ENCODE measurements at places on chromosomes 12 and 14.
A peak's percentile ranks its signal among the peaks of the same experiment; 100 is the strongest.

GRCh38 chr14:94641632-94641955 is 29.4 kb downstream of the SERPINA3 start:
- no peak for DNase-seq

GRCh38 chr12:127628645-127629044 is 638.3 kb upstream of the TMEM132C start:
- peak; percentile 85 for DNase-seq

GRCh38 chr12:11576104-11576503 is 73.4 kb upstream of the ETV6 start:
- peak; percentile 80 for DNase-seq

- peak; percentile 9 for DNase-seq
These were observed 70.6 kb downstream of the IFT43 start for GRCh38 chr14:76056128-76056527.

GRCh38 chr12:124389725-124390441 is 95.0 kb downstream of the RFLNA start:
- DNase-seq: no peak

DNA sequence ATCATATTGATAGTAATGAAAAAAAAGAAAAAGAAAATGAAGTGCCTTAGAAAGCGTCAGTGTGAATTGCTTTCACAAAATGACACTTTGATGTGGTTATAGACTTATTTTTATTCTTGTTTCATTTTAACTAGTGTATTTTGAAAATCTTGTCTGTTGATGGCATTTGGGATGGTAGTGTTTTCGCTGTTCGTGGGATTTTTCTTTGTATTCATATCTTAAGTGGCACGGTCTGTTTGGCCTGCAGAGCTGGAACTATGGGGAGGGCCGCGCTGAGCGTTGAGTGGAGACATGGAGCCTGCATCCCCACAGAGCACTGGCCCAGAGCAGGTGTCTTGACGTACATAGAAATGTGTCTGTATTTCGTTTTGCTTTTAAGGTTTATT is 61.6 kb downstream of the WDR20 start:
- DNase-seq: no peak

DNA sequence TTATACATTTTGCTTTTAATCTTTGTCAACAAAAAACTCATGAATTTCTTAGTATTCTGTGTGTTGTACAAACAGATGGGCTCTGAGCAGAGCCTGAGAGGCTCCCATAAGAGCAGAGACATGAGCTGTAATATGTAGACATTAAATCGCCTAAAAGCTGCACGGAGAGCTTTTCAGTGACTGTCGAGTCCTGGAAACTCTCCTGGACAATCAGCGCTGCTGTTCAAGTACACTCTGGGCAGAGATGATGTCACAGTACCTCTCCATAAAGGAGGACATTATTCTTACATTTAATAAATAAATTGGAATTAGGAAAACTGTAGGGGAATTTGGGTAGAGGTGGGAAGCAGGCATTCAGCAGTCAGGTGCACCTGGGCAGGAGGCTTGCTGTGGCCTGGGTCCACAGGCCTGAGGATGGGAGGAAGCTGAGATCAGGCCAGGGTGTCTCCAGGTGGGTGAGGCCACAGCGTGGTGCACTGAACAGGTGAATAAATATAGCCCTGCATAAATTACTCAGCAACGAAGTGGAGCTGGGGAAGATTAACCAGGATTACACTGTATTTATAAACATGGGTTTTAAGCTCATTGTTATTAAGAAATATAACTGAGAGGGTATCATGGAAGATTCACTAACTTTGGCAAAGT is 13.3 kb upstream of the TCL1A start:
- DNase-seq: no peak

DNA sequence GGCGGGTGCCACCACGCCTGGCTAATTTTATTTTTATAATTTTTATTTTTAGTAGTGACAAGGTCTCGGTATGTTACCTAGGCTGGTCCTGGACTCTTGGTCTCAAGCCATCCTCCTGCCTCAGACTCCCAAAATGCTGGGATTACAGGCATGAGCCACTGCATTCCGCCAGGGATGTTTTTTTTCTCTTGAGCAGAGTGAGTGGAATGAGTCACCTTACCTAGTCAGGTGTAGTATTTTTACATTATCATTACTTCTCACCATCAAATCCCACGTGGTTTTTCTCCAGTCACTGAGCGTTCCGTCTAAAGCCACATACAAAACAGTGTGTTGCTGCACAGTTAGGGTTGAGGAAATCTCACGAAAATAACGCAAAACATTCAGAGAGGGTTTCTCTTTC is 870 bp upstream of the TBPL2 start:
- no peak for DNase-seq

DNA sequence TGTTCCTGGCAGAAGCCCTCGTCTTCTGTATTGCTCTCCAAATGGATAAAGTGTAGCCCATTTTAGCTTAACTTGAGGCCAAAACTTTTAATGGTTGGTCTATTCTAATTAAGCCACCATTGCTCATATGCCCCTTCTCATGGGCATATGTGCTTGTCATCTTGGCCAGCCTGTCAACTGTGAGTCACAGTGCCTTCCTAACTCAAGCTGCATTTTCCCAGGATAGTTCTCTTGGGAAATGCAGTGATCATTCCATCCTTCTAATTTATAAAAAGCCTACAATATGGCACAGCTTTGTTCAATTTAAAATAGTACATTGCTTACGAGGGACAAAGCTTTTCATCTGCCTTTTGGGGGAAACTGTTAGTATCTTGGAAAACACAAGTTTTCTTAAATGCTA is 6.6 kb downstream of the PTHLH start:
- DNase-seq: peak; percentile 23

DNA sequence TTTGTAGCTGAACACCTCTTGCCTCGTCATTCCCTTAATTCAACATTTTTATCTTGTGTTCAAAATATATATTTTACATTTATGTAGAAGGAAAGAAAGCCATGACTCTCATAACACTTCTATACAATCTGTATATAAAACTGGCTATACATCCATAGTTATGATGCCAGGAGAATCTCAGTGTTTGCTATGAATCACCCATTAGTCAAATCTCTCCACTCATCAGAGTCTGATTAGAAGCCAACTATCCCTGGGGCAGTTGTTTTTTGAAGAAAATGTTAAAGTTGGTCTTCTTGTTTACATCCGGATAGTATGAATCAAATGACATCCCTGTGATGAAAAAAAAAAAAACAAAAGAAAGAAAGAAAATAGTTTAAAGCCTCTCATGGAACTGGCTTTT is 503.9 kb downstream of the NELL2 start:
- peak; percentile 43 for DNase-seq

- no peak for DNase-seq
These were observed 815 bp downstream of the COQ10A start for GRCh38 chr12:56267443-56268071.

DNA sequence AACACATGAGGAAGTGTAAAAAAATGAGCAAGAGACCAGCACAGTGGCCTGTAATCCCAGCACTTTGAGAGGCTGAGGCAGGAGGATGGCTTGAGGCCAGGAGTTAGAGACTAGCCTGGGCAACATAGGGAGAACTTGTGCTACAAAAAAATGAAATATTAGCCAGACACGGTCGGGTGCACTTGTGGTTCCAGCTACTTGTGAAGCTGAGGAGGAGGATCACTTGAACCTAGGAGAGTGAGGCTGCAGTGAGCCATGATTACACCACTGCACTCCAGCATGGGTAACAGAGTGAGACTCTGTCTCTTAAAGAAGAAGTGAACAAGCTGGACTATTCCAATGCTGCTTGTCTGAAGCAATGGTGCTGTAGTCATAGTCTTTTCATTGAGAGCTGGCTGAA is 36.3 kb upstream of the MAP3K9 start:
- DNase-seq: no peak

DNA sequence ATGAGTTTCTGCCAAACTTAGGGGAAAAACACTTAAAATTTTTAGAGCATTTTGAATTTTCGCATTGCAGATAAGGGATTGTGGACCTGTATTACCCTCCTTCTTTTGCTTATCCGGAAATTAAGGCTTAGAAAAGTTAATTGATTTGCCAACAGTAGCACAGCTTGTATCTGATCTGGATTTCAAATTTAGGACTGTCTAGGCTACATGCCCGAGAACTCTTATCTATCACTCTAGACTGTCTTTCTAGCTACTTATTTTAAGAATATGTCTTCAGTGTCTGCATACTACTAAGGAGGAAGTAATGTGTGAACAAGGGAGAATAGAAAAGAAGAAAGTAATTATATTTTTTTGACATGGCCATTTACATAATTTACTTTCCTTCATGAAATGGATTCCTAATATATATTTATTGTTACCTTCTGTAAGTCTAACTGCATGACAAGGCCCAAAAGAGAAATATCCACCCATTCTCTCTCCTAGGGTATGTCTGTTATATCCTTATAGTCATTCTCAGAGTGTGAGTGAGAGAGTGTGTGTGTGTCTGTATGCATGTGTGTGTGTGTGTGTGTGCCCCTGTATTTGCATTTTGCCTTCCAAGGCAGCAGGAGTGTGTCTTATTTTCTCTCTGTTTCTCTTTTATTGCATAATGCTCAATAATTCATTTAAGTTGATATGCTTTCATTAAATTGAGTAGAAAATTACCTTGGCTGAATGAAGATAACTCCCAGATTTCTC is 132.1 kb downstream of the SLC5A8 start:
- DNase-seq: no peak

DNA sequence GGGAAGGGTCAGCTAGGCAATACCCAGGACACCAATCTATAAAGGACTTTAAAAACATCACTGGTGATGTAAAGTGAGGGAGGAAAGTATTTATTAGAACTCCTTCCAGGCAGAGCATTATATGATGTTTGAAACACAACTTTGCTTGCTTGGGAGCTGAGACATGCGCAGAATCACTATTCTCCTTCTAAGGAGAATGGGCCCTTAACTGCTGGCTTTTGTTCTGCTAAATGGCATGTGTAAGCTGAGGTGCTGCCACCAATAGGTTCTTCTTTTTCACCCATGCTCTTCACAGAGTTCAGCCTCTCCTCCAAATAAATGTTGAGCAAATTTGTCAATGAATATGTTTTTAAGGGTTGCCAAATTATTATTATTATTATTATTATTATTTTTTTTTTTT is 3.9 kb downstream of the STAC3 start:
- DNase-seq: no peak

DNA sequence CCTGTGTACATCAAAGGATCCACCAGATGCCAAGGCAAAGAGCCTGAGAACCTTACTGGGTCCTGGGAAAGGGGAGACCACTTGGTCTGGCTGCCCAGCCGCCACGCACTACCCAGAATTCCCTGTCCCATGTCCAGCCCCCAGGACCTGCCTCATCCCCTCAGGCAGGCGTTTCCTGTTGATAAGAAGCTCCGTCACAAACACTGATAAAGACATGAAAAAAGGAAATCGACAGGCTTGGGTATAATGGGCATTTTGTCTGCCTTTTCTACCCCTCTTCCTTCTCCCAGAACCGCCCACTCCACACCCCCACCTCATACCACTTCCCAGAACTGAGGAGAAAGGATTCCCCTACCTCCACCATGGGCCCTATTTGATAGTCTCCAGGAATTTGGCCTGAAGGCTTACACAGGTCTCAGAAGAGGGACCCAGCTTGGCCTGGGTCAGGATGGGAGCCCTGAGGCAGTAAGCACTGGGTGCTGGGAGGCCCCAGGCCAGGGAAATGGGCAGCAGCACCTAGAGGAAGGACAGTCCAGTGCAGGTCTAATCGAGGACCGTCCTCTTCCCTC is 18.8 kb downstream of the ACVRL1 start:
- no peak for DNase-seq

DNA sequence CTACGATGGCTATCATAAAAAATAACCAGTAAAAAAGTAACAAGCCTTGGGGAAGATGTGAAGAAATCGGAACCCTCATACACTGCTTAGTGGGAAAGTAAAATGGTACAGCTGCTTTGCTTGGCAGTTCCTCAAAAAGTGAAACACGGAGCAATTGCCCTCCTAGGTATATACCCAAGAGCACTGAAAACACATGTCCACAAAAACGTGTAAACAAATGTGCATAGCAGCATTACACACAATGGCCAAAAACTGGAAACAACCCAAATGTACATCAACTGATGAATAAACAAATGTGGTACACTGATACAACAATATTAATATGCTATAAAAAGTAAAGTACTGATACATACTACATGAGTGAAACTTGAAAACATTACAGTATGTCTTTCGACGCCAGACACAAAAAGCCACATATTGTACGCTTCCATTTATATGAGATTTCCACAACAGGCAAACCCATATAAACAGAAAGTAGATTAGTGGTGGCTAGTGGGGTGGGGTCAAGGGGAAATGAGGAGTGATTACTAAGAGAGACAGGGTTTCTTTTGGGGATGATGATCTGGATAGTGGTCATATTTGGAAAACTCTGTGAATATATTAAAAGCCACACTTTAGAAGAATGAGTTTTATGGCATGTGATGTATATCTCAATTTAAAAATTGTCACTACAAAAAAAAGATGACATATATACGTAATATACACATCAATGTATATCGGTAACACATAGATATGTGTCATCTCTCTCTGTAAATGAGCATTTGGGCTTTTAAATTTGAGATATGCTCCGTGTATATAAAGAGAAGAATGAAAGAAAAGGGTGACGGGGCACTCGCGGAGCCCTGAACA is 996 bp downstream of the SLC41A2 start:
- no peak for DNase-seq

GRCh38 chr14:53534841-53535240 is 381.7 kb upstream of the DDHD1 start:
- peak; percentile 71 for DNase-seq

DNA sequence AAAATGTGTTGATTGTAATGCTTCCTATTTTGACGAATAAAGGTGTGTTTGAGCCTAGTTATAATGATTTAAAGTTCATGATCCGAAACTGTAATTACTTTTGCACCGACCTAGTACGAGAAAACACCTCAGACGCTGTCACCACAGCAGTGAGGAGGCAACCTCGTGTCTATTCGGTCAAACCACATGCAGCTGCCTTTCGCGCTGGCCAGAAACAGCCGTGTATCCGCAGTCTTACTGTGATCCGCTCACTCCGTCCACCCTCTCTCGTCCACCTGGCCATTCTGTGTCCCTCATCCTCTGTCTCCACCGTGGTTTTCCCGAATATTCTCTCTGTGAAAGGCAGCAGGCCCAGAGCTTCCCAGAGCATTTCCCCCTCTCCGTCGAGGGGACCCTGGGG is 67.1 kb downstream of the NOC4L start:
- no peak for DNase-seq

DNA sequence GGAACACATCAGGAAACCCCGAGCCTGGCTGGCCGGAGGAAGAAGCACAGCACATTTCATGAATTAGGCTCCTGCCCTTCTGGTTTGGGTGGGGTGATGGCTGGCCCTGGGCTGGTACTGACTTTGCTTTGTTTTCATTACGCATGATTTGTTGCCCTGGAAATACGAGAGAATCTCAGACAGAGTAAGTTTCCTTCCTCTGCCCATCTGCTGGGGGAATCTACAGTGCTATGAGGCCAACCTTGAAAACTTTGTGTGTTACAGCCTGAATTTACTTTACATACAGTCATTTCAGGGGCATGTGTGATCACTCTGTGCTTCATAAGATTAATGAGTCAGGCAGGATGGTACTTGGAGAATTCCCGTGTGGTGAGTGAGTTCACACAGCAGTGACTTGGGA is 20.5 kb upstream of the SLC5A8 start:
- peak; percentile 59 for DNase-seq
